NCI-H1417 treated with DMSO at 0.1 percent for 48 hours (cell line): ENCODE measurements at places on chromosomes 6 and 20.

DNA sequence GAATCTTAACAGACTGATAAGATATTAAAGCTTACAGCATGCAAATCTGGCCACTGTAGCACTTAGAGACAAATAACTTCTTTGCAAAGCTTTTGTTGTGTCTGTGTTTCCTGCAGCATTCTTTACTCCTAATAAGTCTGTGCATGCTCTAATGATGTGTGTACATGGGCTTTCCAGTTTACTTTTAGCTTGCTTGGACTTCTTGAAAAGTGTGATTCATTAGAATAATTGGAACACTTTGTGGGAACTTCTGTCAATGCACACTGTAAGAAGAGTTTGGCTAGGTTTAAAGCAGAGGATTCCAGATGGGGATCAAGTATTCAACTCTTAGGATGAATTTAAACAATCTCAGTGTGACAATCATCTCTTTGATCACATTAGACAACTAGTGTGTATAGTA lies 22.1 kb upstream of the TINAG start:
- DNase-seq = no peak

- DNase-seq = no peak
Observed at GRCh38 chr20:63619505-63619904, 7.4 kb downstream of the GMEB2 start.

DNA sequence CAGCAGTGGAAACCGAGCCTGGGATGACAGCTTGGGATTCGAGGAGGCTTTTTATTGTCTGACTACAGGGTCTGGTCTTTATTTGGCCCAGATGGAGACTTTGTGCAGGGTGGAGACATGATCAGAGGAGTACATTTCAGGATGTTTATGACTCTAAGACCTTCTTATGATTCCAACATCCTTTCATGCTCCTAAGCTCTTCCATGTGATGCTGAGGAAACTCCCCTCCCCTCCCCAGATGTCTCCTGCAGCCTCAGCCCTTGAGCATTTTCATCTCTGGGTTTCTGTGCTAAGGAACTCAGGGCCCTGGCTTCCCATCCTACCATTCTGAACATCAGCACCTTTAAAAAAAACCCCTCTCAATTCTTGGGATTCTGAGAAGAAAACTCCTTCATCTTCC lies 186.6 kb downstream of the SOX4 start:
- DNase-seq = no peak

- no peak for DNase-seq
Observed at GRCh38 chr6:81969011-81969410, 216.5 kb upstream of the TENT5A start.

GRCh38 chr6:133290930-133291329 lies 49.8 kb downstream of the EYA4 start:
- no peak for DNase-seq

- DNase-seq = no peak
Observed at GRCh38 chr6:170440437-170440836, 112.7 kb downstream of the PSMB1 start.

DNA sequence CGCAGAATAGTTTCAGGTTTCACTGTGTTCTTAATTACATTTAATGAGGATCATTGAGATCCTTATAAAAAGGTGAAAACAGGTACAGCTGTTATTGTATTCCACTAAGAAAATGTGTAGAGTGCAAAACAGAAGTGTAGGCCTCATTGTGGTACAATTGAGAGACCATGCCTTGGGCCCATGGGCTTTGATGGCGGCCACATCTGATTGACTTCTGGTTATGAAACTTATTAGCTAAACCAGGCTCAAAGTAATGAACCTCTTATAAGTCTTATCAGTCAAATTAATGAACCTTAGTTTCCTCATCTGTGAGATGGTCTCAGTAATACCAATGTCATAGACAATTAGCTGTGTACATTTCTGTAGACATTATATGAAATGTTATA lies 148.7 kb downstream of the ZDHHC14 start:
- DNase-seq = no peak

- no peak for DNase-seq
Observed at GRCh38 chr20:53904261-53904660, 166.1 kb downstream of the BCAS1 start.

- no peak for DNase-seq
Observed at GRCh38 chr20:34445177-34446065, 70.8 kb upstream of the DYNLRB1 start.

GRCh38 chr20:60884277-60884676 lies 367.8 kb upstream of the CDH4 start:
- no peak for DNase-seq

DNA sequence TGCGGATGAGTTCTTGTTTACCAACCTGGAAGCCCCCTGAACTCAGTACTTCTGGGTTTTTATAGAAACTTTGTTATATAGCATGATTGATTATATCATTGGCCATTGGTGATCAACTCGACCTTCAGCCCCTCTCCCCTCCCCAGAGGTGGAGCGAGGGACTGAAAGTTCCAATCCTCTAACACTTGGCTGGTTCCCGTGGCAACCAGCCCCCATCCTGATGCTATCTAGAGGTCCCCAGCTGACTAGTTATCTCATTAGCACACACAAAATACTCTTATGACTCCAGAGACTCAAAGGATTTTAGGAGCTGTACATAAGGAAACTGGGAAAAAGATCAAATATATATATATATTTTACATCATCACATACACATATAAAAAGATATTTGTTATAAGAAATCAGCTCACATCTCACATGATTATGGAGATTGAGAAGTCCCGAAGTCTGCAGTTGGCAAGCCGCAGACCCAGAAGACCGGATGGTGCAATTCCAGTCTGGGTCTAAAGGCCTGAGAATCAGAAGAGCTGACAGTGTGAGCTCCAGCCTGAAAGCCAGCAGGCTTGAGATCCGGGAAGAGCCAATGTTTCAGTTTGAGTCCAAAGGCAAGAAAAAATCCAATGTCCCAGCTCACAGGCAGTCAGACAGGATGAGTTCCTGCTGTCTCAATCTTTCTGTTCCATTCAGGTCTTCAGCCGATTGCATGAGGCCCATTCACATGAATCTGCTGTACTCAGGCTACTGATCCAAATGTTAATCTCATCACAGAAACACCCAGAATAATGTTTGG lies 179.3 kb upstream of the DTNBP1 start:
- DNase-seq = no peak

DNA sequence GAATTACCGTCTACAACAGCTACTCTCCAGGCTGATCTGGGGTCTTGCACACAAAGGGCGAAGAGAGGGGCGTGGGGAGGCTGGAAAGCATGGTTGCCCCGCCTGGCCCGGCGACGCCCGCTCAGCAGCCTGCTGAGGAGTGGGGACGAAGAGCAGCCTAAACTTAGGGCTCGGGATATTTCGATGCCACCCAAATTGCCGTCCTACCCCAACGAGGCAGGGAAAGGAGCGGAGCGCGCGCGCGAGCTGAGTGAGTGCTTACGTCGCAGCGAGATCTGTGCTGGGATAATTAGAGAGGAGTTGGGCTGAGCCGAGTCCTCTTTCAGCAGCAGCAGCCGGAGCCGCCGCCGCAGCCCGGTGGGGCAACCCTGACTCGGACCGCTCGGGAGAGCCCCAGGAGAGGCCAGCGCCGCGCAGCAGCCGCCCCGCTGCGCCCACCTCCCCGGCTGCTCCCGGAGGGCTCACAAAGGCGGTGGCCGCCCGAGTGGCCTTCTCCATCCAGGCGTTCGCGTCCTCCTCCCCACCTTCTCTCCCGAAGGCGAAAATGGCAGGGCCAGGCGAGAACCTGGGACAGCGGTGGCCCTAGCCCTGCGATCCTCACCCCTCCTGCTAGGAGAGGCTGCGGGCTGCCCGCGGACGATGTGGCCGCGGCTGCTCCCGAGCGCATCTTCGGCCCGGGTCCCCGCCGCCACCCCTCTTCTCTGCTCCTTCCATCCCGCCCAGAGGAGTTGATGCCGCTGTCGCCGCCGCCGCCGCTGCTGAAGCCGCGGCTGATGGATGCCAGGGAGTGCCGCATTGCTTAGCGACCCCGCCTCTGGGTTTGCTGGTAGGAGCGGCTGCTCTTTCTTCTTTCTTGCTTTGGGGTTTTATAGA lies at the start of gene CLVS2:
Gene CLVS2, plus strand, starts transcription at position 315 of the 873 bp plus-strand sequence. CDS start 1,543 bp downstream, outside the sequence.
- DNase-seq = peak; percentile 50

- DNase-seq = no peak
Observed at GRCh38 chr6:157145656-157146285, 177.5 kb downstream of the TMEM242 start.

GRCh38 chr6:111800259-111800765 lies 72.9 kb downstream of the FYN start:
- no peak for DNase-seq

- no peak for DNase-seq
Observed at GRCh38 chr6:87972279-87972678, 75.4 kb upstream of the SPACA1 start.

GRCh38 chr6:90370493-90370959 lies 73.9 kb upstream of the BACH2 start:
- no peak for DNase-seq

DNA sequence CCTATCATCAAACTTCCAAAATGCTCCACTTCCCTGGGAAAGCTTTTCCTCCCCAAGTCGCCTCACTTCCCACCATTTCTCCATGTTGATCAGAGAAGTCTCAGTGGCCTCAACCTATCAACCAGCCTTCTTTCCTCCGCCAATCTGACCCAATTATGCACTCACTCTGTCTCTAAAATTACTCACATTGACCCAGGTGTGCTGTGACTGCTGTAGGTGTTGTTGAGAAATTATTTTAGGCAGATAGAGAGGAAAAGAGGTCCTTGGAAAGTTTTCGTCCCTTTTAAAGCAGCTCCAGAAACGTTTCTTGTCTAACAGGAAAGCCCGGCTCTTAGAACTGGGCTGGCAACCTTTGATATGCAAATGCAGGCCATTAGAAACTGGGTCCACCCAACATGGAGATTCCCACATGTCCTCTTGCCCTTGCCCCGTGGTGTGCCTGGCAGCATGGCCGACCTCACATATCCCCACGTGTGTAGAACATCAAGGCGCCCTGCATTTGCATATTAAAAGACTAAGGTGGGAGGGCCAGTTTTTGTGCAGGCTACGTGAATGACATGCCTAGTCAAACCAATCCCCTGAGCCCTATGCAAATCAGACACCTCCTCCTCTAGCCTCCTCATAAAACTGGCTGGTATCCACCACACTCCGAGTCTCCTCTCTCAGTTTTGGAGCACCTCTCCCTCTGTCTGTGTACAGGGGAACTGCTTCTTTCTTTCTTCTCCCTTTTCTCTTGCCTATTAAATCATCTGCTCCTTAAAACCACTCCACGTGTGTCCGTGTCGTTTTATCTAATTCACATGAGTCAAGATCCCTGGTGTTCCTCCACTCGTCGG lies 12.9 kb downstream of the IPCEF1 start:
- no peak for DNase-seq

GRCh38 chr6:165889636-165890403 lies 226.8 kb upstream of the PDE10A start:
- DNase-seq = no peak

DNA sequence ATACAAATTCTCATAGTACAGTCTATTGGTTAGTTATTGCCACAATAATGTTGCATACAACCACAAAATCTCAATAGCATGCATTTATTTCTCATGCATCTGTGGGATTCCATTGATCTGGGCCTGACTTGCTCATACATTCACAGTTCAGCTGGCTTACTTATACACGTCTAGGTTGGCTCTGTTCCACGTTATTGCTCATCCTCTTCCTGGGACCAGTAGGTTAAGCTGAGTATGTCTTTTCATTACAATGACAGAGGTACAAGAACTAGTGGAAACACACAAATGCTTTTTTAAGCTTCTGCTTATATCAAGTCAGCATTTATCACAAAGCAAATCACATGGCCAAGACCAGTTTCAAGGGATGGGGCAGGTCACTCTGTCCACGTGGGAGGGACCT lies 485.3 kb upstream of the BTBD3 start:
- no peak for DNase-seq

DNA sequence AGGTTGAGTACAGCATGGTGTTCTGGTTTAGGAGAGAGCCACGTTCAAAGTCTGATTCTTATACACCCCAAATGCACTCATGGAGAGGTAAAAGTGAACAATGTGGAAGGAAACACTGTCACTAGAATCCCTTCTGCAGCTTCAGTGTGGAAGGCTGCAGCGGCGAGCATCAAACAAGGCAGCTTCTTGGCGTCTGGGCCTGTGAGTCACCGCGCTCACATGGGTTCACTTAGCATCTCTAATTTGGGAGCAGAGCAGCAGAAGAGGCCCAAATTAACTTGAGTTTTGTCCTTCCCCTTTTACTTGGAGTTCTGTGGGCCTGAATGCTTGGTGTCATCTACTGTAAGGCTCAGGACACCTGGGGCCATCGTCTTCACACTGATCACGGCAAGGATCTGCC lies 10.9 kb upstream of the E2F1 start:
- DNase-seq = no peak

GRCh38 chr6:108113557-108114519 lies 39.3 kb upstream of the OSTM1 start:
- DNase-seq = no peak

GRCh38 chr20:44641325-44641724 lies 10.2 kb downstream of the ADA start:
- DNase-seq = no peak

DNA sequence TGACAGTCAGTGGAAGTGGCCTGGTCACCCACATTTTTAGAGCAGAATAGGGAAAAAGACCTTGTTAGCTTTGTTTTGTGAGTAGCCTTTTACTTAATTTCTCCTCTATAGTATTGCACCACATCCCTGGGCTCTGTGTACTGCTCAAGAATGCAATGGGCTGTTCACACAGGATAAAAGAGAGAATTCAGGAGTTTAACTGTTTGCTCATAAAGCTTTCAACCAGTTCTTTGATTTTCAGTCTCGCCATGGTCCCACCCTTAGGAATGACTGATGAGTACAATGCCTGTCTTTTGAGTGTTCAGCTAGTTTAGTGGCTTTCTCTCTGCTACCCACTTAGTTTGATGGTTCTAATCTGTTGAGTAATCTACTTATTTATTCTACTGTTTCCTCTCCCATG lies 129.7 kb downstream of the PLG start:
- DNase-seq = no peak

- DNase-seq = peak; percentile 86
Observed at GRCh38 chr6:22751223-22751622, 181.9 kb downstream of the HDGFL1 start.

- DNase-seq = no peak
Observed at GRCh38 chr6:153778216-153778615, 260.8 kb upstream of the OPRM1 start.

- DNase-seq = no peak
Observed at GRCh38 chr6:8904754-8905153, 469.4 kb upstream of the SLC35B3 start.
